ENCODE measurements at places on chromosomes 5 and 9. TPM values are rescaled to one million over a fixed set of nuclear protein-coding genes. Genes with fewer than 3 reads are reported as not detected.
A peak's percentile ranks its signal among the peaks of the same experiment; 100 is the strongest.

PTPRD gene
- not detected for total RNA-seq

IER5L gene
- total RNA-seq, result 6.7 TPM

DNA sequence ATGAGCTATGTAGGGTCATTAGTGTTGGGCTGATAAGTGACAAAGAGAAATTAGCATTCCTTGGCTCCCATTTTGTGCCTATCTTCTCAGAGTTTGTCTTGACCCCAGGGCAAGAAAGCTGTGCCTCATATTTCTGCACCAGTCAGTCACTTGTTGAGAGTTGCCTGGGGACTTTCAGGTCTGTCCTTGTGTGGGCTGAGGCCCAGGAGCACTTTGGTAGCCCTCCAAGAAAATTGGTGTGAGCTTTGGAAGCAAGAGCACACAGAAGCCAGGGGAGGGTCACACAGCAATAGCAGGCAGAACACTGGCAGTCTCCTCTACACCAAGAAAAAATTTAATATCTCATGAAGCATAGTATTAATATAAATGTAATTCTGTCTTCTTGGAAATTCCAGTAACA is 239.9 kb downstream of the NPR3 start:
- no peak for DNase-seq

DNA sequence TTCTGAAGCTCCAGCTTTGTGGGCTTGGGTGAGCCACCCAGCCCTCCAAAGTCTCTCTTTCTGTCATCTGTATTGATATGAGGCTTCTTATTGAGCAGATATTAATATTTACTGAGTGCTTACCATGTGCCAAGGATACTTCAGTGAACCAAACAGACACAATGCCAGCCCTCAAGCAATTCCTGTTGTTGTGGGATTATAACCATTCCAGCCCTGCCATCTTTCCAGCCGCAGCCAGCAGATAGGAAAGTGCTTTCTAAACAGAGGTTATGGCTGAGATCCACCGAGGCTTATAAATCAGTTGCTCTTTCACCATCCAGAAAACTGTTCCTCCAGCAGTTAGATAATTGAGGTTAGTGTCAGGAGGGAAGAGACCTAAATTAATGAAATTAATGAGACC is 137.7 kb upstream of the ALDH1B1 start:
- DNase-seq, result no peak

DNA sequence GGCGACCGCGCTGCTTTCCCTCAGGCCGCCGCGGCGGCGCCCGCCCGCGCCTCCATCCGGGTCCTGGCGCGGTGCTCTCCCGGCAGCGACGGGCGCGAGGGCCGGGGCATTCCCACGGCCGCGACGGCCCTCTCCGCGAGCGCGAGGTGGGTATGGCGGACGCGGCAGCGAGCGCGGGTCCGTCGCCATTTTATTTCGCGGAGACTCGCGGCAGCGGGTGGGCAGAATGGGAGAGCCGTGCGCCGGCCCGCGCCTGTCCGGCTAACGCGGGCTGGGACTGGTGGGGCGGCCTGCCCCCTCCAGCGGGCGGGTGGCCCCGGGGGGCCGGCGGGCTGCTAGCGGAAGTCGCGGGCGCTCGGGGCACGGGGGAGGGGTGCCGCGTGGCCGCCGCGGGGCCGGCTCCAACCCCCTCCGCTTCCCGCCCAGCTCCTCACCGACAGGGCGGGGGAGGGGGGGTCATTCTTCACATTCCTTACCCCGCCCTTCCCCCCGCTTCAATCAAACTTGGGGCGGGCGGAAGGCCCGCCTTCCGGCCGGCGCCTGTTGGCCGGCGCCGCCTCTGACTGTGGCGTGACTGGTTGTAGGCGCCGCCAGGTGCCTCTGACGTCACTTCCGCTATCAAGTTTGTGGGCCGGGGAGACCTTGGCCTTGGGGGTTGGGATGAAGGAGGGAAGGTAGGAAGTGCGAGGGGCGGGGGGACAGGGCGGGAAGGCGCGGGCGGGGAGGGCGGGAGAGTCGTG is 82.1 kb downstream of the PTPDC1 start:
- peak; percentile 93 for DNase-seq

DNA sequence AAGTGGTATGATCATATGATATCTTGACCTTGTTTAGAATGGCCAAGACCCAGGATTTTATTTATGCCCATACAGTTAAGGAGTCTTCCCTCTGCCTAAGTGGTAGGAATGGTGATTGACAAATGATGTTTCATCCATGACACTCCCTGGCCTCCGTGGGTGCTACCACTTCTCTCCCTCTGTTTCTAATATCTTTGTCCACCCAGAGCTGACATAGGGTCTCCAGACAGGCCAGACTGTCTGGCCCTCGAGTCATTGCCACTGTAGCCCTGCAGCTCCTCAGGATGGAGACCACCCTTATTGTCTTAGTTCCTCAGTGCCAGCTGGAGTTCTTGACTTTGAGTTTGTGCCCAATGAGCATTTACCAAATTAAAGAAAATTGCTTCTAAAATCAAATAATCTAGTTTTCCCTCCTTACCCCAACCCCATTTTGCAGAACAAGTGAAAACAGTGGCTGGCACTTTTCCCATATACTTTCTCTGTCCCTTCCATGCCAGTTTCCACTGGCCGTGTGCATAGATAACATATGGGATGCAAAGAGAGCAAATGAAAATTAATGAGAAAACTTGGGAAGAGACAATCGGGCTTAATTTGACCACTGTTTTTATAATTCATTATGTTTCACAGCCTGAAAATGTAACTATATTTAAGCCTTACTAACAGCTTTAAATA is 235.7 kb downstream of the NSG2 start:
- DNase-seq, result no peak

DNA sequence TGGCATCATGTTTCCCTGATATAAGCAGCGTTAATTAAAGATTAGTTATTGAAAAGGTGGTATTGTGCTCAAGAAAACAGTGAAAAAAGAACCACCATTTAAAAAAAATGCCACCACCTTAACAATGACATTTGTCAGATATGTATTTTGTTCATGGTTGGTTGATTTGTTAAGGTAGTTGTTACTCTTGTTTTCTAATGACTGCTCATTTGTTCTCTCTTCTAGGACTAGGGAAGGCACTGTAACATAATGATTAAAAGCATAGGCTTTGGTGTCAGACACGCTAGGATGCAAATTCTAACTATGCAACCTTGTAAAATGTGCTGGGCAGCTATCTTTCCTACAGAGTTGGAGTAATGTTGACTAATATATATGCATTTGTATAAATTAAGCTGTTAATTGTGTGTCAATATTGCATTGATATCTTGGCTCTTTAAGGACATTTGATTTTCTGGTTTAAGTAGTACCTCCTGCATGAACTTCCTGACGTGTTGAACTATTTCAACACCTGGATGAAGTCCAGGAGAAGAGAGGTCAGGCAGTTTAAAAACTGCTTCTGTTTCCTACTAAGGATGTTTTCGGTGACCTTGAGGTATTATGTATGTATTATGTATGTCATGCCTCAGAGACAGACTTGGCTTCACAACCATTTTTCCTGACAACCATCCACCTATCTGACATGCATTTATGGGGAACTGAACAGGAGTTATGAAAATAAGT is 77.8 kb downstream of the MUSK start:
- DNase-seq, result no peak

- DNase-seq, result peak; percentile 28
Measured at GRCh38 chr5:56012281-56012963, 17.7 kb upstream of the IL6ST start.

DNA sequence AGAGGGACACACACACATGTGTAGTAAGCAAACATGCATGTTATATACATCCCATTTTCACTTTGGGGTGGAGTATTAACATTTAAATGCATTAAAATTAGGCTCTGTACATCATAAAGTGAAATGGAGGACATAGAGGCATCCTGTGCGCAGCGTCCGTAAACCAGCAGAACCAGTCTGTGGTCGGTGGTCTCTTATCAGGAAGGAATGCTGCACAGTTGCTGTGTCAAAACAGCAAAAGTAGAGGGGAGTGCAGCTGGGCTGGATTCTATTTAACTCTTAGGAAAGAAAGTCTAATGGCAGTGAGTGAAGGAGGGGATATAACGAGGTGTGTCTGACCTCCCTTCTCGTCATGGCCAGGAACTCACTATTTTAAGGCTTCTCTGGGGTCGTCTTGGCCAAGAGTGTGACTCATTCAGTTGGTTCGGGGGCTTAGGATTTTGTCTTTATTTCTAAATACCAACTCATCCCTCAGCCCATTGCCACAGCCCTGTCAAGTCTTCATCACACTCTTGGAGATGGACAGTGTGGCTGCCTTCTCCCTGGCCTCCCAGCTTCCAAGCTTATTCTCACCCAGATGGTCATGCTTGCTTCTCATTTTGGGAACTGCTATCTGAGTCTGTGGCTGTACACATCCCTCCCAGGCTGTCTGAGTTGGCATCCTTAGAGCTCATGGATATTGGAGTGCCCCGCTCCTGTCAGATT is 20.1 kb upstream of the CXCL14 start:
- no peak for DNase-seq

- DNase-seq, result no peak
Measured at GRCh38 chr5:68007451-68007850, 208.1 kb upstream of the PIK3R1 start.

- no peak for DNase-seq
Measured at GRCh38 chr9:4113711-4114110, 186.2 kb downstream of the GLIS3 start.

DNA sequence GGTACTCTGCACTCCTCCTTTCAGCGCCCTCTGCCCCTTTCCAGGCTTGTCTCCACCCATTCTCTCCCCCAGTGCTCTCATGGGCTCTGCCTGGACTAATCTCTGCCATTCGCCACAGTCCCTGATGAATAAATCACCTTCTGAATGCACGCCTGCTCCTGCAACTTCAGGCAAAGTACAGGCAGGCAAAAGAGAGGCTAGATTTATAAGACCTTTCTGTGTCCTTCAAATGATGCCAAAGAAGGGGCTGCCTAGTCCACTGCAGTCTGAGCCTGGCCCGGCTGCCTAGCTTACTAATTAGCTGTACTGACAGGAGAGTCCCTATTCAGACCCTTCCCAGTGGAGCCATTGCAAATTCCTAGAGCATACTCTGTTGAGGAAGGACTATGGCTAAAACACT is 7.4 kb downstream of the FGF1 start:
- no peak for DNase-seq

RLN2 gene
- 4.5 TPM for total RNA-seq

SLC36A3 gene
- total RNA-seq, result not detected

LRRC14B gene
- total RNA-seq, result not detected

FRRS1L gene
- total RNA-seq, result not detected

GRCh38 chr5:138054847-138055558 is 22.1 kb upstream of the FAM13B start:
- DNase-seq, result no peak

DNA sequence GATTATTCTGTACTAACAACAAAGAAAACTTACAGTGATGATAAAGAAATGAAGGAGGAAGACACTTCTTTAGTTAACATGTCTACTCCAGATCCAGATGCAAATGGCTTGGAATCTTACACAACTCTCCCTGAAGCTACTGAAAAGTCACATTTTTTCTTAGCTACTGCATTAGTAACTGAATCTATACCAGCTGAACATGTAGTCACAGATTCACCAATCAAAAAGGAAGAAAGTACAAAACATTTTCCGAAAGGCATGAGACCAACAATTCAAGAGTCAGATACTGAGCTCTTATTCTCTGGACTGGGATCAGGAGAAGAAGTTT is 67.9 kb downstream of the VCAN start:
- no peak for DNase-seq

PDE6A gene
- total RNA-seq, result not detected

DNA sequence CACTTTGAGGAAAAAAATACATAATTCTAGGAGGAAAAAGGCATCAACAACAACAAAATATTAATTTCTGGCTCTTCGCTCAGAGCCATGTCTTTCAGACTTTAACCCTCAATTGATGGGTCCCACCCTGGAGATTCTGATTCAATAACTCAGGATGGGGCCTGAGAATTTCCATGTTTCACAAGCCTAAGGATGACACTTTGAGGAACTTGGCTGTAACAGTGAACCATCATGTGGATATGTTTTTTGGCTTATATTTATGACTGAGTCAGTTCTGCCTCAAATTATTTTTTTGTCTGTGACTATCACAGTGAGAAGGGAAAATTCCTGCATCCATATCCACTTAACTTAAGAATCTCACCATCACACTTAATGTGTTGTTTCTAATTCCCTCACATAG is 504.6 kb downstream of the RASEF start:
- DNase-seq, result no peak
